ENCODE measurements at places on chromosomes 6 and 20.
A peak's percentile ranks its signal among the peaks of the same experiment; 100 is the strongest.

DNA sequence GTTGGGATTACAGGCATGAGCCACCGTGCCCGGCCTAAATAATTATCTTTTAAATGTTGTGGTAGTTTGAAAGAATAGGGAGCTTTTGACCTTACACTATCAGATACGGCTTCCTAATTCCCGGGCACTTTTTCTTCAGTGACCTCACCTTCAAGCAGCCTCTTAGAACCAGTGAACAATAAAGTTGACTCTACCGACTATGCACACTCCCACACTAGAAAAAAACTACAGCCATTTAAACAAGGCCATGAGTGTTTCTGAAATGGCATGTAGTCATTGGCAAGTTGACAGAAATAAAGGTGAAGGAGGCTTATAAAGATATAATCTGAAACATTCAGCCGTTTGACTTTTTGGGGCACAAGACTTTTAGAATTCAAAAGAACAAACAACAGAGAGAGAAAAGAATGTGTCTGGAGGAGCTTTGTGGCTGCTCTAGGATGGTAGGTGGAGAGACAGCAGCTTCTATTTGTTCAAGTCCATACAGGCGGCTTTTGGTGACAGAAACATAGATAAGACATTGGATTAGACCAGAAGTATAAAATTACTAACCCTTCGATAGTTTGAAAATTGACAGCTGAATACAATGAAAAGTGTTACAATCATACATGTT, 75.2 kb downstream of the GJA1 start:
- DNase-seq: no peak

DNA sequence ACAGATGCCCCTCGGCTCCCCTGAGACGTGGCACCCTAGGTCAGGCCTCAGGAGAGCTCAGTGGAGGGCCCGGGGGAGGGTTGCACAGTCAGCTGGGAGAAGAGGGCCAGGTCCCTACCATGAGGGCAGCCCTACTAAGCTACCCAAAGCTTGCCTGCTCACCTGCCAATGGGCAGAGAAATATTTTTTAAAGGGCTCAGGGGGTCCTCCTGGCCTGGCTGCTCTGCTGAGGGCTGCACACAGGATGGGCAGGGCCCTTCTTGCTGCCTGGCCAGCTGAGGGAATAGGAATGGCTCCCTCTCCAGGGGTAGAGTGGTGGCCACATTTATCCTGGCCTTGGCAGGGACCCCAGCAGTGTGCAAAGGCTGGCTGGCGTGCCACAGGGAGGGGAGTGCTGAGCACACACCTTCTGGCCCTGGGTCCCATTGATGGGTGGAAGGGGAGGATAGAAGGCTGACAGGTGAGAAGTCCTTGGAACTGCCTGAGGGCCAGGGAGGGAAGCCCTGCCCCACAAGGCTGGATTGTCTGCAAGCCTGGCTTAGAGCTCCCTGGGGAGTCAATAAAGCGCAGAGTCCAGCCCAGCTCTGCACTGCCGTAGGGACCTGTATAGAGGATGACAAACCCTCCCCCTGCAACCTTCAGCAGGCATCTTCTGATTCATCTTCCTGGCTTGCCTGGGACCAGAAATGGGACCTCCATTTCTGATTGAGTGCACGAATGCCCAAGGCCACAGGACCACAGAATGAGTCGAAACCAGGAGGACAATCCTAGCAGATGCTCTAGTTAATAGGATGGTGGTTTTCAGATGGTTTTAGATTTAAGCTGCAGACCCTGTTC, 62.1 kb downstream of the NOL4L start:
- DNase-seq: peak; percentile 85

DNA sequence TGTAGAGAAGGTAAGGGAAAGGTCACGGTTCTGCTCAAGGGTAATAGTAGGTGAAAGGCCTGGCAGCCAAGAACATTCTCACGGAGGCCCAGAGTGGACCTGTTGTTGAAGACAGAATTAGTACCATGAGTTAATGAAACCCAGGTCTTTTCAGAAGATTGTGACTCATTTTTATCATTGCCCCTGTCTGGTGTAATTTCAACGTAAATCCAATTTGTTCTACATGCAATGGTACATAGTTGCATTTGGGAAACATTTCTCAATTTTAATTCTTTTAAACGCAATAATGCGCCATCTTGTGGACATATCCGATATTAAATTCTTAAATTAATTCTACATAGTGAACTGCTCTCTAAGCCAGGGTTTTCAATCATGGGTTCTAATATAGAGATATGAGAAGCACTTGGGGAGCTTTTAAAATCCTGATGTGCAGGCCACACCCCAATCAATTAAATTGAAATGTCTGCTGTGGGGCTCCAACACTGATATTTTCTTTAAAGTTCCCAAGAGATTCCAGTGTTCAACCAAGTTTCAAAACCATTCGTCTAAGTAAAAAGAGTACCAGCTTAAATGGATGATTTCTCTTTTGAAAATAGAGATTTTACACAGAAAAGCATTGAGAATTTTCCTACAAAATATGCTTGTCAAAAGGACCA, 257.4 kb downstream of the PLCB1 start:
- peak; percentile 37 for DNase-seq

GRCh38 chr6:106939848-106940247, 34.7 kb downstream of the CD24 start:
- DNase-seq: no peak

DNA sequence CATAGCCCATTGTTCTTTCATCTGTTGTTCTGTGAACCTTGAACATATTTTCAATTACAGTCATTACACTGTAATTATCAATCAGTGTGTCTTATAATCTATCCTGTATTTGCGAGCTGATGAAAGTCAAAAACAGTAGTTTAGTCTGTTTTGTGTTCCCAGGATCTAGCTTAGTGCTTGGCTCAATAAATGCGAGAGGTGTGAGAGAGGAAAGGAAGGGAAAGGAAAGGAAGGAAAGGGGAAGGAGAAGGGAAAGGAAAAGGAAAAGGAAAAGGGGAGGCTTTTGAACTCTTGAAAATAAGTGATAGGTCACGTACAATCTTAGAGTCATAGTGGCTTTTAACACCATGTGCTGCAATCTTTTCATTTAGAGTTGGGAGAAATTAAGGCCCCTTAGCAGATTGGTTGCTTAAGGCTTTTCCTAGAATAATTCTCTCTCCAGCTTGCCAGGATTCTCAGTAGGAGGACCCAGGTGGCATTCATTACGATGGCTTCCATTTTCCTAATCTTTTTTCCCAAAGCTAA, 433.8 kb upstream of the PLCB4 start:
- no peak for DNase-seq

DNA sequence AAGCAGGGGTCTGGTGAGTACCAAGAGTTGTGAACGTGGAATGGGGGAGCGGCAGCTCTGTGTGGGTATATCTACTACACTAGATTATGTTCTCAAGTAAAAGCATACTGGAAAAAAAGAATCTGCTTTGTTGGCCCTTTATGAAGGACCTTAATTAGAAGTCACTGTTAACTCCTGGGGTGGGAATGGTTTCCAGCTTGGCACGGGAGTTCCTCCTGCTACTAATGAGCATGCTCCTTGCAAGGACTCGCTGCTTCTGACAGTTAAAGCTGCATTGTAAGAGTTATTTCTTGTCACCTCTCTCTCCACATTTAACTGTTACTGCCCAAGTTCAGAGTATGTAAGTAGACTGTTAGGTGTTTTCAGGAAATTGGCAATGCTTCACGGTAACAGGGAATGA, 292.7 kb downstream of the ZFAND3 start:
- no peak for DNase-seq

DNA sequence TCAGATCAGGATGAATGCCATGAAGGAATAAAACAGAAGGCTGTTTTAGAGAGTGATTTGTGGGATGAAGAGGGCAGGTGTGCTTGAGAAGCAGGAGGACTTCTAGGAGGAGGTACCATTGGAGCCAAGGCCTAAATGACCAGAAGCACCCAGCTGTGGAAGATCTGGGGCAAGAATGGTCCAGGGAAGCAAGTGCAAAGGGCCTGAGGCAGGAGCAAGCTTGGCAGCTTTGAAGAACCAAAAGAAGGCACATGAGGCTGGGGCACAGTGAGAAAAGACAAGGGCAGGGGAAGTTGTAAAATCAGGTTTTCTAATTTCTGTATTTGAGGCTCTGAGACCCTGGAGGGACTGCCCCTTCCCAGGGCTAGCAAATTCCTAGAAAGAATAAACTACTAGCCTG, 9.8 kb downstream of the SLC13A3 start:
- DNase-seq: no peak

Data from SK-N-DZ (cell line).